ENCODE measurements at places on chromosomes 11 and 22.

GRCh38 chr11:42647993-42648392, 663.8 kb upstream of the API5 start:
- no peak for DNase-seq

DNA sequence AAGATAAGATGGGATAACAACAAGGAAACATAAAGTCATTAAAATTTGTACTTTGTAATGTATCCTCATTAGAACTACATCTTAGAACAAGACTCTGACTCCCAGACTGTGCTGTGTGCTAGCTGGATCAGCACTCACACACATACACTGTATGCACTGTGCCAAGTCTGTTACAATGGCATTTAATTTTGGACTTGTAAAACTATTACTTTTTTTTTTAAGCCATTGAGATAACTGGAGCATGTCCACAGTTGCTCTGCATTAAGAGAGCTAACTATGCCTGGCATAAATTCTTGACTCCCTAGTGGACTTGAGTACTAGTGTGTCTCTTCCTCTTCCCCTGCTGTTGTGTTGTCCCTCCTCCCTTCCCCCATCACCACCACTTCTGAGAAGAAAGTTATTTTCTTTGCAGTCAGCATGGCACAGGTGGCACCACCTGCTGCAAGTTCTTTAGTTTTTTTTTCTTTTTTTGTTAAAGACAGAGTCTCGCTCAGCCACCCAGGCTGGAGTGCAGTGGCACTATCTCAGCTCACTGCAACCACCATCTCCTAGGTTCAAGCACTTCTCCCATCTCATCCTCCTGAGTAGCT, 268.6 kb downstream of the TMEM135 start:
- DNase-seq: no peak

DNA sequence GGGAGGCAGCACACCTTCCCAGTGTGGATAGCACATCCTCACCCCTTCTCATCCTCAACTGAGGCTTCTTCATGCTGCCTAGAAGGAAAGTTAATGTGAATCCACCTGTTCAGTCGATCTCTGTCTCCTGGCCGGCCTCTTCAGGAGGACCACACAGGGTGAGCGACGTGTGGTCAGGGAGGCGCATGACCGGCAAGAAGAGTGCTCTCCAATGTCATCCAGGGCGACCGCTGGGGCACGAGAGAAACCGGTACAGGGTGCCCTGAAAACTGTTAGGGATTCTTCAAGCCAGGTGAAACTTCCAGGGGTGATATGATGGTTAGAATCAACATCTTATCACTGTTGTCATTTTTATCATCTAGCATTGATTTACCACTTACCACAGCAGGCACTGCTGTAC, 43.0 kb downstream of the IGSF9B start:
- DNase-seq: no peak

GRCh38 chr11:9155930-9156329, 64.5 kb upstream of the SCUBE2 start:
- DNase-seq: no peak

GRCh38 chr11:61833926-61834277, 5.8 kb downstream of the FADS2 start:
- DNase-seq: no peak

GRCh38 chr11:67057205-67057672, 592 bp downstream of the RHOD start:
- no peak for DNase-seq

GRCh38 chr11:111231836-111232235, 13.7 kb upstream of the POU2AF2 start:
- DNase-seq: no peak

DNA sequence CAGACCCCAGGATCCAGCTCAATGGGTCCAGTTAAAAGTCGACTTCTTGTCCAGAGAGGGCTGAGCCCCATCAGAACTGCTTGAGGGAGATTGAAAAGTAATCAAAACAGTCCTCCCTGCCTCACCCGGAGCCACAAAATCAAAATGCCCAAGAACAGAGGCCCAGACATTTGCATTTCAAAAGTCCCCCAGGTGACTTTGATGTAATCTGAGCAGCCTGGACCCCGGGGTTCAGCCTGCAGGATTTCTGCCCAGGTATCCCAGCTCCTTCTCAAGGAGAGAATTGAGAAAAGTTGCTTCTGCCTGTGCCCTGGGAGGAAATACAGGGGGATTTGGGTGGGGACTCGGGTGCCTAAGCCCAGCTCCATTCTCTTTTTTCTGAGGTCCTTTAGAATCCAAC, 1385.0 kb downstream of the TBC1D22A start:
- DNase-seq: no peak

GRCh38 chr11:111776398-111777093, 10.4 kb upstream of the PPP2R1B start:
- DNase-seq: no peak
